ENCODE measurements at places on chromosomes 5 and 9.

DNA sequence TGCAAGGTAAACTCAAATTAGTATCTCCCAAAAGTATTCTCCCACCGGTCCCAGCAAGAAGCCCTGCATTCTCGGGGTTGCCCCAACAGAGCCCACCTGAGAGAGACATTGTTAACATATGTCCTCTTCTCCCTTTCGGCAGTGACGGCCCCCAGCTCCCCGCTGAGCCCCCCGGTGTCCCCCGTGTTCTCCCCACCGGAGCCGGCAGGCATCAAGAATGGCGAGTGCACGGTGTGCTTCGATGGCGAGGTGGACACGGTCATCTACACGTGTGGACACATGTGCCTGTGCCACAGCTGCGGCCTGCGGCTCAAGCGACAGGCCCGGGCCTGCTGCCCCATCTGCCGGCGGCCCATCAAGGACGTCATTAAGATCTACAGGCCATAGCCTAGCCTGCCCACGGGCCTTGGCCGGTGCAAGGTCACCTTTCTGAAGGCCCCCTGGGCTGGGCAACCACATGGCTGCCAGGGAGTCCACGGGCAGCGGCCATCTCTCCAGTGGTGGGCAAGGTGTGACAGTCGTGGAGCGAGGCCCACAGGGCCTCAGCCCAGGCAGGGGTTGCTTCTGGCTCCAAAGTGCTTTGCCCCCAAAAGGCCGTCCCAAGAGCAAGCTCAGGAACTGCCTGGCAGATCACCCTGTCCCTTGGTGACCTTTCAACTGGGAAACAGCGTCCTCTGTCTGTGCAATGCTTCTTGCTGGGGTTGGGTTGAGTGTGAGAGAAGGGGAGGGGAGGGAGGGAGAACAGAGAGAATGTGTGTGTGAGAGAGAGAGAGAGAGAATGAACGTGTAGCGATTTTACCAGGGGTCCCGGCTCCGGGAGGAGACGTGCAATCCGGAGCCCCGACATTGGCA, 45.7 kb downstream of the NEURL1B start:
- no peak for DNase-seq

GRCh38 chr9:133783331-133783731, 45.2 kb upstream of the SARDH start:
- DNase-seq, result no peak

GRCh38 chr5:91141642-91142041, 241.5 kb downstream of the ARRDC3 start:
- no peak for DNase-seq

GRCh38 chr5:175694371-175695160, 36.7 kb downstream of the HRH2 start:
- DNase-seq, result peak; percentile 84

GRCh38 chr5:150788977-150789376, 10.4 kb downstream of the SMIM3 start:
- DNase-seq, result no peak

DNA sequence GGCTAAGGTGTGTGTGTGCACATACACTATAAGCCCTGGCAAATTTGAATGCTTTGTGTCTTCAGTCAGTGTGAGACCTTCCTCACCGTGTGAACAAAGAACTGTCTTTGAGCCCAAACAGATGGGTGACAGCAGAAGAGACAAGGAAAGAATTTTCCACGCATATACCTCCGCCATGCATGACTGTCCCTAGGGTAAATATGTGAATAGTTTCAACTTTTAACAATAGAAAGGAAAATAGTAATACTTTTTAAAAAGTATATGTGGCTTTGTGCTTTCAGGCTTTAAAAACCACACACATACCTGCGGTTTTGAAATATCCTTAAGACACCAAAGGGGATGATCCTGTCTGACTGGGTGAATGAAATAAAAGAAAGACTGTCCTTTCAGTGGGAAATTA, 438.6 kb upstream of the MPDZ start:
- DNase-seq, result no peak

Measured in Kasumi-1 (cell line).